ENCODE measurements at places on chromosomes 12 and 14. TPM values are rescaled to one million over a fixed set of nuclear protein-coding genes. Genes with fewer than 3 reads are reported as not detected.

EXOC3L4 gene
- total RNA-seq = 0.50 TPM

FIGNL2 gene
- total RNA-seq = 0.25 TPM

CPNE6 gene
- not detected for total RNA-seq

HPD gene
- 0.12 TPM for total RNA-seq

PRKAG1 gene
- 74.4 TPM for total RNA-seq

SOCS2 gene
- total RNA-seq = 18.4 TPM

FGF23 gene
- not detected for total RNA-seq

SDR9C7 gene
- not detected for total RNA-seq

DDIT3 gene
- total RNA-seq = 136 TPM

CIROP gene
- total RNA-seq = 0.25 TPM

TSHR gene
- total RNA-seq = not detected

SMCO3 gene
- 0.11 TPM for total RNA-seq

CLEC2A gene
- not detected for total RNA-seq

ADCY6 gene
- 43.5 TPM for total RNA-seq

TMEM52B gene
- not detected for total RNA-seq
